ENCODE measurements at places on chromosomes 4 and X.

DNA sequence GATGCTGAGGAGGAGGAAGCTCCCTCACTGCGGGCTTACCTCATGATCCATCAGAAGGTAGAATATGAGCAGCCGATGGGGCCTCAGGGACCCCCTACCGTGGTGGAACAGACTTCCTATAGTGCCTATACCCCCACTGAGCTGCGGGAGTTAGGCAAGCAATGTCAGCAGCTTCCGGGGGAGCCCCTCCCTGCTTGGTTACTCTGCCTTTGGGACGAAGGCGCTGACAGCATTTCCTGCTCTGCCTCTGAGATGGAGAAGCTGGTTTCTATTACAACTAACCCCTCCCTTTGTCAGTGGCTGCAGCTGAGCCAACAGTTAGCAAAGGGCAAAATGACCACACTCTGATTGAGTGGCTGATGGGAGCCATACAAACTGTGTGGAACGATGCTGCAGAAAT is 430.7 kb downstream of the IDS start:
- DNase-seq, result no peak

- DNase-seq, result no peak
These were observed 131.4 kb downstream of the CHIC2 start for GRCh38 chr4:53932796-53933610.

DNA sequence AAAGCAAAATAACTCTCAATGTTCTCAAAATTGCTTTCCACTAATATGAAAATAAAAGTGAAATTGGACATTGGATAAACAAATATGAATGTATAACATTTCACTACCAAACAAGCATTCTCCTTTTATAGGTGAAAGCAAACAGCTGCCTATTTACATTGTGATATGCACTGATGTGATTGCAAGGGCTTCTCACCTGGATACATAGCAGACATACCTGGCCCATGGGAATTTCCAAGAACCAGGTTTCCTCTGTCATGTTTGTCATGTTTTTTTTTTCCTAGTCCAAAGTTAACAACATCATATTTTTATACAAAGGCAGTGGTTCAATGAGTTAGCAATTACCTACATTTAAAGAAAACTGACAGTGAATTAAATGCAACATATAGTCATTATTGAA is 228.5 kb downstream of the ANKRD50 start:
- DNase-seq, result no peak

DNA sequence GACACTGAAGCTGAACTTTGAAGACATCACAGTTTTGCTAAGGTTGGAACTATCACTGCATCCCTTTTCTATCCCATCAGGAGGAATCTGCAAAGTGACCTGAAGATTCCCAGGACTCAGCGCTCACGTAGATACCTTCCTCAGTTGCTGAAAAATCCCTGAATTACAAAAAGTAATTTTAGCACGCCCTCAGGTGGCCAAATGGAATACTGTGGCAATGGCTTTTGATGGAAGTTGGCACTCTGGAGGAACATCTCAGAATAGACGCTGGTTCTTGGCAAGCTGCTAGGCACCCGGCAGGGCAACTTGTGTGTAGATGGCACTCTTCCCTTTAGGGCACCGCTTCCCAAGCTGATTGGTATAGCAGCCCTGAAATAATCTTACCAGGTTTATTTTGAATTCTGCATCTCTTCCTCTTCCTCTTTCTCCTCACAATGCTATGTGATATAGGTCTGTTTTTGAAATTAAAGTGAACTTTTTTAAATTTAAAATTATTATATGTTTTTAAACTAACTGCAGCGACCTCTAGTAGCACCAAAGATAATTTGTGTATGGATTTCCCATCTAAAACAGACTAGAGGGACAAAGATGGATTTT is 16.3 kb upstream of the ESX1 start:
- DNase-seq, result no peak

DNA sequence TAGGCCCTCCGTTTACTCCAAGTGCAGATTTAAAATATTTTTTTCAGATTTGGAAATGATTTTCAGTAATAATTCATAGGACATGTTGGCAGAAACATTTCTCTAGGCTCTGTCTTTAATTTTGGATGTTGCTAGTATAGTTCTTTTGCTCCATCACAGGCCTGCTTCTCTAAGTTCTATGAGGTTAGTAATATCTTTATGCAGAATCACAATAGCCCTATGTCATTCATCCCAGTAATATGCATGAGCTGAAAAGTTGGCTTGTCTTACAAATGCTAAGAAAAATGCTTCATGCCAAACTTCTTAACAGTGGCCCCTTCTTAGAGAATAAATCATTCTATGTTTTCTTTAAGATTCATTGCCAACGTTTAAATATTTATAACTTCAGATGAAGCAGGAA is 148.3 kb upstream of the TLL1 start:
- no peak for DNase-seq

- no peak for DNase-seq
These were observed 53.2 kb downstream of the SPRY1 start for GRCh38 chr4:123449780-123450179.

DNA sequence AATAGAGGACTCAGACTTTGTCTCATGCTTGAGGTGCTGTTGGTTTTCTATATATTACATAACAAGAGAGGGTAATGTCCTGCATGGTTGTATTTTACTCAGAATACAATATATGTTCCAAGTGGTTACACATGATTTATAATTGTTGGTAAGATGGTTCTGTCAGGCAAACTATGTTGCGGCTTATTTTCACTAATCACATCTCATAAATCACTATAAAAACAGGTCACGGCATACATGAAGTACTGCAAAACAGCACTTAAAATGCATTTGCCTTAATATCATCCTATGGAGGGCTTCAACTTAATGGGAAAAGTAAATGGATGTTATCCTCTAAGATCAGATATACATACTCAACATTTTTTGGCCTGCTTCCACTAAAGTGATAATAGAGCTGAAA is 246.0 kb upstream of the ARSJ start:
- no peak for DNase-seq

- DNase-seq, result no peak
These were observed 1264.7 kb downstream of the PCDH7 start for GRCh38 chr4:31984872-31985271.

DNA sequence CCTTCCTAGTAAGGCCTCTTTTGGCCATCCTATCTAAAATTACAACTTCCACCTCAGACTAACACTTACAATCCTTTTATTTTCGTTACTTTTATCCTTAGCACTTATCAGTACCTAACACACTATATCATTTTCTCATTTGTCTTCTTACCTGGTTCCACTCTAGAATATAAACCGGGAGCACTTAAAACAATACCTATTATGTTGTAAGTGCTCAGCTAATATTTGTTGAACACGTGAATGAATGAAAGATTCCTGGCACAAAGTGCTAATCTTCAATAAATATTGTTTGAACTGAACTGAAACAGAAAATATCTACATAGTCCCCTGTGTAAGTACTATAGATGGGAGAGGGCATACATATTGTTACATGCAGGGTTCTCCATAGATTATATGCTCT is 14.4 kb downstream of the MGARP start:
- DNase-seq, result no peak

DNA sequence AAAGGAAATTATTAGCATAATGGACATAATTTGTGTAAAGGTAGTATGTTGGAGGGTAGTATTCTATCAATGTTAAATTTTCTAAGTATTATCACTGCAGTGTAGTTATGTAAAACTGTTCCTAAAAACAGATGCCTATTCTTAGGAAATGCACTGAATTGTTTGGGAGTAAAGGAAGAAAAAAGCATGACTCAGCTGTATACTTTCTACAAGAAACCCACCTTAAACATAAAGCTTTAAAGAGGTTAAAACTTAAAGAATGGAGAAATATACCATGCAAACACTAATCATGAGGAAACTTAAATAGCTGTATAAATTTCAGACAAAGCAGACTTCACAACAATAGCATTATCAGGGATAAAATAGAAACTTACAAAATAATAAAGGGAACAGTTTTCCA is 292.9 kb downstream of the ANTXR2 start:
- no peak for DNase-seq

DNA sequence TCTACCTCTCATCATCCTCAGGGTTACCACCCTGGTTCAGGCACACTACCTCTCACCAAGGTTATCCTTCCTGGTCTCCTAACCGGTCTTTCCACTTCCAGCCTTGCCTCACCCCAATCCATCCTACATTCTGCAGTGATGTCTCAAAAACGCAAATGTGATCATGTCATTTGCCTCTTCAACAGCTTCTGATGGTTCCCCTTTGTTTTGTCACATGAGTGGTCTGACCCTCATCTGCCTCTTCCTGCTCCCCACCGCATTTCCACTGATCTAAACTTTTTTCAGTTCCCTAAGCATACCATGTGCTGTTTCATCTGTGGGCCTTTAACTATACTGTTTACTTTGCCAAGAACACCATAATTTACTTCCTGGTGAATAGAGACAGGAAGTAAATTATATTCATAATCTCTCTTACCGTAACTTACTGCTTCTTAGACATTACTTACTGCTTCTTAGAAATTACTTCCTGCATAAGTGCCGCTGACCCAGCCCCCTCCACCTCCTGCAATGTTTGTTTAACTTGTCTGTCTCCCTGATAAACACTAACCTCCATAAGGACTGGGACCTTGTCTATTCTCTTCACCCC is 27.1 kb upstream of the NSUN7 start:
- no peak for DNase-seq

GRCh38 chr4:94564252-94564651 is 112.5 kb downstream of the PDLIM5 start:
- DNase-seq, result no peak

GRCh38 chr4:61294936-61295335 is 94.8 kb downstream of the ADGRL3 start:
- DNase-seq, result no peak

- DNase-seq, result no peak
These were observed 3.0 kb downstream of the ANK2 start for GRCh38 chr4:113052379-113052951.

- no peak for DNase-seq
These were observed 13.8 kb downstream of the CXCL13 start for GRCh38 chr4:77619408-77619807.

- DNase-seq, result no peak
These were observed 121.7 kb upstream of the ETNPPL start for GRCh38 chr4:108884596-108884995.

- no peak for DNase-seq
These were observed 192.1 kb upstream of the PCDH10 start for GRCh38 chr4:132956962-132957361.

GRCh38 chr4:168386002-168386401 is 67.5 kb upstream of the DDX60 start:
- DNase-seq, result no peak

- DNase-seq, result no peak
These were observed 21.4 kb upstream of the RASL11B start for GRCh38 chr4:52840531-52841370.

GRCh38 chrX:126394681-126395080 is 157.9 kb downstream of the DCAF12L1 start:
- no peak for DNase-seq

- DNase-seq, result no peak
These were observed 694.4 kb downstream of the TRAM1L1 start for GRCh38 chr4:116391020-116391419.

DNA sequence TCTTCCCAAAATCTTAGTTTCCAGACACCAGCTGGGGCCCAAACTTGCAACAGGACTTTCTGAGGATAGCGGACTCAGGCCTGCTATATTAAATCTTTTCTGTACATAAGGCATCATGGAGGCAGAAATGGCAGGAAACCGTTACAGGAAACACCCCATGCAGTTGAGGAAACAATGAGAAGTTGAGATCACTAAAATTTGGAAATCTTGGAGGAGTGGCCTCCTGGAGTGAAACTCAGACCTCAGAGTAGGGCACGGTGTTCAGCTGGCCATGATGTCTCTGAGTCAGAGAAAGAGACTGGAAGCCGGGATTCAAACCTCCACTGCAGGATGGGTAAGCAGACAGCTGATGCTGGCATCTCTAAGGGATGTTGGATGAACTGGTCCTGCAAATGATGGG is 372.6 kb upstream of the CTSO start:
- DNase-seq, result no peak

DNA sequence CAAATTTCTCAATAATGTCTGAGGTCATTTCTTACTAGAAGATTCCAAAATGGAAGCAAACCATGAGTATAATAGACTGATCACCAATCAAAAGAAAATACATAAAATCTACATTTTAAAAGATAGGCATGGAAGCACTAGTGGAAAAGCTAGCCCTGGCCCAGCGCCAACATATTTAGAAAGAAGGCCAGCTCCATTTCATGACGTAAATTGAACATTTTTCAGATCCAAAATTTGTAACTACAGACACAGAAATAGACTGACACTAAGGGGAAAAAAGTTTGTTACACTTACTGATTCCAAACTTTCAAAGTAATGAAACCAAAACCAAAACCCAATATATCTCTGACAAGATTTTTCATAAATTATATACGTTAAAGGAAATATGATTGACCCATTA is 117.7 kb downstream of the ADAMTS3 start:
- no peak for DNase-seq

Data from activated CD8-positive, alpha-beta memory T cell treated with anti-CD3 and anti-CD28 coated beads for 48 hours (primary cell).